CD4-positive, alpha-beta T cell (primary cell): ENCODE measurements at places on chromosomes 6 and 20. TPM values are rescaled to one million over a fixed set of nuclear protein-coding genes. Genes with fewer than 3 reads are reported as not detected.

DNA sequence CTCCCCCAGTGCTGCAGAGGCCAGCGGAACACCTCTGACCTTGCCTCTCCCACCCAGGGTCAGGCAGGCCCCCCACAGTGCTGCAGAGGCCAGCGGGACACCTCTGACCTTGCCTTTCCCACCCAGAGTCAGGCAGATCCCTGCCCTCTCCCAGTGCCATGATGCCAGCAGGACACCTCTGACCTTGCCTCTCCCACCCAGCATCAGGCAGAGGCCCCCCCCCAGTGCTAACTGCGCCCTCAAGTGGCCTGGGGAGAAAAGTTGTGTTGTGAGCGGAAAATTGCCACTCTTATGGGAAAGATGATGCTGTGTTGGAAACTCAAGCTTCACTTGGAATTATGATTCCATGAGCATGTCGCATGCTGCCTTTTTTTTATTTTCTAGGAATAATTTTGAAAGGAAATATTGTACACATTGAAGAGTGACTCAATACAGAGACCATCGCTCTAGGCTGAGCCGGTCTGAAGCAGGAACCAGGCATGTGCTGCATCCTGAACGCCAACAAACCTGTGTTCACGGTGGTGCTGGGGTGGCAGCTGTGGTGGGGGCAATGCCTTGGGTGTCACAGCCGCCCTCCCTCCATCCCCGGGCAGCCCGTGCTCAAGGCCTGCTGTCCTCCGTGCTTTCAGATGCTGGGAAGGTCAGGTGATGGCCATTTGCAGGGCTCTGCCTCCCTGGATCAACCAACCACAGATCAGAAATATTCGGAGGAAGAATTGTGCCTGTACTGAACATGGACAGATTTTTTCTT lies 98.6 kb downstream of the CDH4 start:
- DNase-seq: no peak

DNA sequence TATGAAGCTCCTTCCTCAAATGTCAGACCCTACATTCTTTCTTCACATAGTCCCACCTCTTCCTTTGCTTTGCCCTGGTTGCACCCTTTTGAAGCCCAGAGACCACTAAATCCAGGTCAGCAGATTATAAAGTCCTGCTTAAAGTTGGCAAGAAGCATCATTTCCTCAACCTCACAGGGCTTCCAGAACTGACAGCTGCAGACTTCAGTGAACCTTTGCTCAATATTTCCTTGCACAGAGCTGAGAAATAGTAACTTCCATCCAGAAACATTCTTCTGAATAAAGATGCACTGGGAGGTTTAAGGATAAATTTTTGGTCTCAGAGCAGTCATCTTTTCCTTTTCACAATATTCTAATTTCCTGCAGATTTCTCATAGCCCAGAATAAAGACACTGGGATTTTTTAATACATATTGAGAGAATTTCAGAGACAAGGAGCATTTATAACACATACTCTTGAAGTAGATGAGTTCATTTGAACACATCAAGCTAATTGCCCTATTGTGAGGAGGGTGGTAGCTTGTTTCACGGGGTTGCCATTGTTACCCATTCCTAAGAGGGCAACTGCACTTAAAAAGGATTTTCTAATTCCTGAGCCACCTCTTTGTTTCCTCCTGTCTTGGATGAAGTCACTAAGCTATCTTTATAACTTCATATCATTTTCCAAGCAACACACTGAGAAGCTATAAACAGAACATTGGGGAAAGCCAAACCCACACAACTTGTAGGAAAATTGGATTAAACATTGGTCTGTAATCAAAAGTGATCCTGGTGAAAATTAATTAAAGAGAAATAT lies 150.2 kb upstream of the PLN start:
- DNase-seq: no peak

PFDN4 gene
- 17.7 TPM for total RNA-seq

DNA sequence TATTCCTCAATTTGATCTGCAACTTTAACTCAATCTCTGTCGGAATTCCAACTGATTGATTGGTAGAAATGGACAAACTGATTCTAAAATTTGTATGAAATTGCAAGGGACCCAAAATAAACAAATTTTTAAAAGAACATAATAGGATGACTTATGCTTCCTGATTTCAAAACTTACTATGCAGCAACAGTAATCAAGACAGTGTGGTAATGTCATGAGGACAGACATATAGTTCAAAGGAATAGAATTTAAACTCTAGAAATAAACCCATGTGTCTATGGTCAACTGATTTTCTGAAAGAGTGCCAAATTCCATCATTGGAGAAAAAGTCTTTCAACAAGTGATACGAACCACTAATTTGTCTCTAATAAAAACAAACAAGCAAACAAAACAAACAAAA lies 1320.1 kb upstream of the GJE1 start:
- DNase-seq: no peak

RAET1E gene
- total RNA-seq: not detected

NEU1 gene
- 21.1 TPM for total RNA-seq

DNA sequence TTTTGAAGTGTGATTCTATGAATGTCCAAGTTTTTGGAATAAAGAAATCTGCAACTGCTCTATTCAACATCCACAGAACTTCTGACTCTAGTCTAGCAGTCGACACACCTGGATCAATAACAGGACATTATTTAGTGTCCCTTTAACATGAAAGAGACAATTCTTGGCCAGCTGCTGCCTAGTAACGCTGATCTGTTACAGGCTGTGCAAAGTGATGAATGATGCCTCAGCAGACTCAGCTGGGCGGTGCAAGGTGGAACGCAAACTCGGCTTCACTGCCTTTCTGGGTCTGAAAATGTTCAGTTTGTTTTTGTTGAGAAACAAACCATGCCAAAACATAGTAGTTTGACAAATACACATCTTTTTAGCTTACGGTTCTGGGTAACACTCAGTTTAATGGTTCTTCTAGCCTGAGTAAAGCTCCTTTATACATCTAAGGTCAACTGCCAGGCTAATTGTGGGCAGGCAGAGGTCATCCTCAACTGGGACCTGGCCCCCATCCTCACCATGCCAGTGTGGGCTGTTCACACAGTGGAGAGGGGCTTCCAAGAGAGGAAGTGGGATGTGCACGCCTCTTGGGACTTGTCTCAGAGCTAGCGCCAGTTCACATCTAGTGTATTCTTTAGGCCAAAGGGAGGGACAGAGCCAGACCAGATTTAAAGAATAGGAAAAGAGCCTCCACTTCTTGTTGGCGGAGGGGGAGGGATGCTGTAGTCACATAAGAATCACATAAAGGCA lies 879.7 kb downstream of the QKI start:
- no peak for DNase-seq
